ENCODE measurements at places on chromosomes 1 and 21.

DNA sequence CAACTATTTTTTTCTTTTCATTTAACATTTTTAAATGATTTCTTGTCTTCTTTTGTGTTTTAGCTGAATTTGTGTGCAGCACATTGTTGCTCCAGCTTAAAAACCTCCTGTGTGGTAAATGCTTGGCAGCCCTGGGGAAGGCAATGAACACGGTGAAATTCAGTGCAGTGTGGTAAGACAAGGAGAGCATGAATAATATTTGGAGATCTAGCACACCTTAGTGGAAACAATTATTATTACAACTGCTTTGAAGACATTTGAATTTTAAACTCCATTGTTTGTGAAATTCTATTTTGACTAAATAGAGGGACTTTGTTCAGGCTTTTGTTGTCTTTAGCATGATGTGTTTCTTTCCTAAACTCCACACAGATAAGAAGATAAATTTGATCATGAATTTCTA is 242.6 kb upstream of the CXADR start:
- peak; percentile 91 for DNase-seq

- DNase-seq = no peak
Observed at GRCh38 chr1:52706941-52707926, 9.1 kb upstream of the COA7 start.

DNA sequence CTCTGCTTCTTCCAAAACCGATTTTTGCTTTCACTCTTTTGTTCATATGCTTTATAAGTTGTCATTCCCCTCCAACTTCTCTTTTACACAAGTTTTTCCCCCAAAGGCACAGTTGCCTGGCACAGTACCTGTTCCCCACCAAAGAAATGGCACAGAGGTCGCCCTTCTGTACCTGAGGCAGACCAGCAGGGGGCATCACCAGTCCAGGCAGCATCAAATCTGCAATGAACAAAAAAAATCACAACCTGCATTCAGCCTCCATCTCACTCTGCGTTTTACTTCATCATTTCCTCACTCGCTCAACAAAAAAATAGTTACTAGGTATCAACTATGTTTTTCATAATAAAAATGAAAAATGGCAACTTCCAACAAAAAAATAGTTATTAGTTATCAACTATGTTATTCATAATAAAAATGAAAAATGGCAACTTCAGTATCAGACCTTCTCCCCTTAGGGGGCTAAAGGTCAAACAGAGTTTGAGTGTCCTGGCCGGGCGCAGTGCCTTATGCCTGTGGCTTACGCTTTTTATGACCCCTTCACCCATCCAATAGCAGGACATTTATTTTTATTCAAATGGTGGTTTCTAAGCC is 4.1 kb downstream of the EIF2D start:
- DNase-seq = peak; percentile 29

DNA sequence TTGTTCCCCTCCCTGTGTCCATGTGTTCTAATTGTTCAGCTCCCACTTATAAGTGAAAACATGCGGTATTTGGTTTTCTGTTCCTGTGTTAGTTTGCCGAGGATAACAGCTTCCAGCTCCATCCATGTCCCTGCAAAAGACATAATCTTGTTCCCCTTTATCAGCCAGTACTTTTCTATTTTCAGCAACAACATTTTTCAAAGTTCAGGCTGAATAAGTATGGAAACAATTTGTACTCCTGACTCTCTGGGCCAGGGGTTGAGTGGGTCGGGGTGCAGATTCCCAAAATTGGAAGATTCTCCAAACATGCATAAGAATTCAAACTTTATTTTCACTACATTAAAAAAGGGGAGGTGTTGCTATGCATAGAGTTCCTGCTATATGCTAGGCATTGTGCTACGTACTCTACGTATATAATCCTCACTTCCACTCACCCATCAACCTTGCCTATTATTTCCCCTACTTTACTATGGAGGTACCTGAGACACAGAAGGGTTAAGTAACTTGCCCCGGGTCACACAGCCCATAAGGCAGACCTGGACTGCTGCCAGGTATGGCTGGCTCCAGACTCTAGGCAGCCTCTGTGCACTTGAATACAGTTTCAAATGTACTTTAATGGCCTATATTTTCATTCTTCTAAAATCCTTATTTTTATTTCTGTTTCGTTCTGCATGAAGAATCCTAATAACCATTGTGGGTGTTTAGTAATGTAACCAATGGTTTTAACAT is 117.1 kb upstream of the C8B start:
- no peak for DNase-seq

DNA sequence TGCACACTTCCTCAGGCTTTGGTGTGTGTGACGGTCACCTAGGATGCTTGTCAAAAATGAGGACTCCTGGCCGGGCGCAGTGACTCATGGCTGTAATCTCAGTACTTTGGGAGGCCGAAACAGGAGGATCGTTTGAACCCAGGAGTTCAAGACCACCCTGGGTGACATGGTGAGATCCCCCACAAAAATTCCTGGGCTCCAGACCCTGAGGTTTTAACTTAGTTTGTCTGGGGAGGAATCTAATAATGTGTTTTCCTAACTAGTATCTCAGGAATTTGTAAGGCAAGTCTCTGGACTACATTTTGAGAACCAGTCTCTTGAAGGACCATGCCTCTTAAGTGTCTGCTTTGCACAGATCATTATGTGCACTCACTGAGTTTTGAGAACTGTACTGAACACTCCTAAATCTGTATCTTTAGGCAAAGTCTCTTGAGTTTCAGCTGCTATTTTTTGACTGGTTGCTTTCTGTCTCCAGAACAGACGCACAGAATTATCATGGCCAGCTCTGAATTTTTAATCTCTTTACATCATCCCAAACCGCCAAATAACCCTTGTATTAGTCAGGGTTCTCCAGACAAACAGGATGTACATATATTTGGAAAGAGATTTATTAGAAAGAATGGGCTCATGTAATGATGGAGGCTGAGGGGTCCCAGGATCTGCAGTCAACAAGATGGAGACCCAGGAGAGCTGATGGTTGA is 45.5 kb upstream of the VANGL1 start:
- no peak for DNase-seq

- no peak for DNase-seq
Observed at GRCh38 chr1:17755120-17755519, at the start of gene ACTL8. TSS of gene ACTL8 (plus strand) at chr1:17755333. CDS start at chr1:17823009, 67,676 bp downstream.

GRCh38 chr21:37564924-37565529 is 198.5 kb downstream of the DYRK1A start:
- no peak for DNase-seq

- no peak for DNase-seq
Observed at GRCh38 chr1:4637616-4638344, 16.6 kb upstream of the AJAP1 start.

DNA sequence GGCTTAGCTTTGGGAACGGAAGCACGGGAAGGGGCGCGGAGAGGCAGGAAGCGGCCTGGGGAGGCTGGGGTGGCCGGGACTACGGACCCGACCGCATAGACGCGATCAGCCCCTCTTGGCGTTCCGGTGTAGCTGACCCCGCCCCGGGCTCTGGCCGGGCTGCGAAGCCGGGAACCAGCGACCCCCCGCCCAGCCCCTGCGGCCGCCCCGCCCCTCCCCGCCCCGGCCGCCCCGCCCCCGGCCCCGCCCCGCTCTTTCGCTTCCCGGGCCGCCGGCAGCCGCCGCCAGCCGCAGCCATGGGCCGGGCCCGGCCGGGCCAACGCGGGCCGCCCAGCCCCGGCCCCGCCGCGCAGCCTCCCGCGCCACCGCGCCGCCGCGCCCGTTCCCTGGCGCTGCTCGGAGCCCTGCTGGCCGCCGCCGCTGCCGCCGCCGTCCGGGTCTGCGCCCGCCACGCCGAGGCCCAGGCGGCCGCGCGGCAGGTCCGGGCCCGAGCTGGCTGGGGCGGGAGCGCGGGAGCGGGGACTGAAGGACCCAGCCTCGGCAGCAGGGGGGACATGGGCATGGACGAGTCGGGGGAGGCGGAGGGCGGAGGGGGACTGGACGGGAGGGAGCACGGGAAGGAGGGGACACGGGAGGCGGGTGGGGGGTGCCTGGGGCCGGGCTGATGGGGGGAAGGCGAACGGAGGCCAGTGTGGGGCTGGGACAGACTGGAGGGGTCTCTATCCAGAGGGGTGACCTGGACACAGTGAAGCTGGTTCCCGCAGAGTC is at the start of gene SELENON:
SELENON (plus strand) TSS at position 259 of the 768 bp plus-strand sequence; CDS start at position 297, 38 bp downstream.
- peak; percentile 73 for DNase-seq

DNA sequence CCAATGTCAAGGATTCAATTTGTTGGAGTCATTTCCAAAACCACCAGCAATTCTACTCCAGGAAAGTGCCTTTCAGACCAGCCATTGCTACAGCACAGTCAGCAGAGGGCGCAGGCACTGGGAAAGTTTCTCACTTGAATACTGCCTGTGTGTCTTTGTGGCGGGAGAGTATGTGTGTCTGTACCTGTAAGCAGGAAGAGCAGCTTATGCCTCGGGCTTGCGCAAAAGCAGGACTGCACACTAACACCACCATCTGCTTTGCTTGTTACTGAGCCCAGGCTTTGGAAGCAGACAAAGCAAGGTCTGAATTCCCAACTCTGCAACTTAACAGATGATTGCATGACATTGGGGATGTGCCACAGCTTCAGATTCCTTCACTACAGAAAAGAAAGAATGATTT is 7.0 kb upstream of the CTSE start:
- DNase-seq = peak; percentile 84

DNA sequence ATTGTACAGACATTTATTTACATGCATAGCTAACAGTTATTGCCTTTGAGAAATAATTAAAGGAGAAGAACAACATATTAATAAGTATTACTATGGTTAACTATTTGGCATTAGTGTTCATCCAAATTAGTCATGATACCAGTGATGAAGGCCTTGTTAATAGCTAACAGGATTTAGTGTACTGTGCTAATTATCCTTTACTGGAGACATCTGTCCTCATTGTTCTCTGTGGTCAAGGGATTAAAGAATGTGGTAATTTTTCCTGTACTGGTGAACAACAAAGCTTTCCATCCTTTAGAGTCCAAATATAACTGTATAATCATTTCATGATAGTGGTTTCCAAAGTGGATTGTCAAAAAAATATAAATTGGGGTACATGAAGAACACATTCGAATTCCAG is 103.9 kb downstream of the ADGRL4 start:
- DNase-seq = no peak

DNA sequence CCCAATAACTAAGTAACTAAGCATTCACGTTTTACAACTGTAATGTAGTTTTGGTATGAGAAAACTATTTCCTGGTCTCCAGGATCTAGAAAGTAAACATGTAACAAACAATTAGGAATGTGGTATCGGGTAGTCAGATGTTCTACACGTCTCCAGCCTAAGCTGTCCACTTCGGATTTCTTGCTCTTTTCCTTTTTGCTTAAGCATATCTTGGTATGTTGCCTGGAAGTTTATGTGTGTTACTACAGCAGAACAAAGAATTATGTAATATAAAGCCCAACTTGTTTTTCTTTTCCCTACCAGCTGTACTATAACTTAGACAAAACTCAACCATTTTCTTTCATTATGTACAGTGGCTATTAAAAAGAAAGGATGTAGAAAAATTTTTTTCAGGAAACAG is 20.4 kb upstream of the WARS2 start:
- no peak for DNase-seq

GRCh38 chr1:71572038-71572437 is 491.2 kb upstream of the ZRANB2 start:
- no peak for DNase-seq

- peak; percentile 57 for DNase-seq
Observed at GRCh38 chr1:230713915-230714764, at the start of gene AGT. TSS of gene AGT (minus strand) at chr1:230714122. CDS start at chr1:230710823, 3,299 bp downstream.

DNA sequence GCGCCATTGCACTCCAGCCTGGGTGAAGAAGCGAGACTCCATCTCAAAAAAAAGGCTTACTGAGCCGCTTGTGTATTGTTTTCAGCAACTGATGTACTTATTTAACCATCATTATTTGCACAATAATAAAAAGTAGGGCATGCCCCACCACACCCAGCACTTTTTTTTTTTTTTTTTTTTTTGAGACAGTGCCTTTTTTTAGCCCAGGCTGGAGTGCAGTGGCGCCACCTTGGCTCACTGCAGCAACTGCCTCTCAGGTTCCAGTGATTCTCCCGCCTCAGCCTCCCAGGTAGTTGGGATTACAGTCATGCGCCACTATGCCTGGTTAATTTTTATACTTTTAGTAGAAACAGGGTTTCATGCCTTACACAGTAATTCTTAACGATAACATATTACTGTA is 12.2 kb upstream of the TRNAU1AP start:
- DNase-seq = no peak

GRCh38 chr1:3082571-3083516 is 13.8 kb downstream of the PRDM16 start:
- no peak for DNase-seq

DNA sequence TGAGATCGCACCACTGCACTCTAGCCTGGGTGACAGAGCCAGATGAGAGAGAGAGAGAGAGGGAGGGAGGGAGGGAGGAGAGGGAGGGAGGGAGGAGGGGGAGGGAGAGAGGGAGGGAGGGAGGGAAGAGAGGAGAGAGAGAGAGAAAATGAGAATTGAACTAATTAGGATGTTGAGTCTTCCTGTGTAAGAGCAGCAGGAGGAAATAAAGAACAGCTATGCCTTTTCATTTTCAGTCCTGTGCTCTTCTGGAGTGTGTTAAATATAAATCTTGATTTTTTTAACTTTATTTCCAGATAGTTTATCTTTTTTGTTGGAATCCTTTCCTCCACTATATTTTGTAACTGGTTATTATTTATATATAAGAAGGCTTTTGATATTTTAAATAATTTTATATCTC is 27.1 kb downstream of the DNTTIP2 start:
- DNase-seq = no peak

- DNase-seq = no peak
Observed at GRCh38 chr1:179314928-179315327, 21.3 kb downstream of the SOAT1 start.

DNA sequence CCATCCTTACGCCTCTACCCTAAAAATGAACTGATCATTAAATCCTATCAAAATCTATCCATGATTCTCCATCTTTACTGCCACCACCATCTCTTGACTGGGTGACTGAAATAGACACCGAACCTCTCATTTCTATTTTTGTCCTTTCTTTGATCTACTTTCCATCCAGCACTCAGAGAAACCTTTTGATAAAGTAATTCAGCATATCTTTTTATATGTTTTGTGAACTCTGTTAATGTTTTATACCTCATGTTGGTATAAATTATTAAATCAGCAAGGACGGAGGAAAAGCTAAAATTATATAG is 13.0 kb downstream of the PCNX2 start:
- DNase-seq = no peak

DNA sequence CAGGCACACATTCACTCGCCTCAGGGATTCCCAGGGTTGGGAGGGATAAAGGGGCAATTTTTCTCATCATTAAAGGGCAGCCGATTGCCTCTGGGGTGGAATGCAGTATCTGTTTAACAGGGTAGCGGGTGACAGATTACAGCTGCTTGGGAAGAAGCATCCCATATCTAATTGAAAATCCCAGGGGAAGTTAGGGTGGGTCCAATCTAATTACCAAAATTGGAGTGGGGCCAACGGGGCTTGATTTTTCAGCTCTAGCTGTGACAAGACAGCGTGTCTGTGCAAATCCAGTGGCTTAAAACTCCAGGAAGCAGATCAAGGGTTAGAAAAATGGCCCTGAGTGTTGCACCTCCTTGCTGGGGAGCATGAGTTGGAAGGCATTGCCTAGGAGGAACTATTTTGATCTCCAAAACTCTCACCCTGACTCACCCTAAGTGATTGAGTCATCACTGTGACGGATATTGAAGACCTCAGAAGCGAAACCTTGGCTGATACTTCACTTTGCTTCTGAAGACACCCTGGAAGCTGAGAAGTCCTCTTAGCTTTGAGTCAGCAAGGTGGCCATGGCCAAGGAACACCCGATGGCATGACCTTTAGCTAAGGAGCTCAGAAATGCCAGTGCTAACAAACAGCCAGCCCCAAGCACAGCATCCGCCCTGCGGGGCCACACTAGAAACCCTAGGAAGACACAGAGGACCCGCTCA is 46.0 kb downstream of the GRHL3 start:
- peak; percentile 85 for DNase-seq

Data from brain (organoid and tissue), 16 donors.